ENCODE measurements at places on chromosomes 7 and 10.
A peak's percentile ranks its signal among the peaks of the same experiment; 100 is the strongest.

- DNase-seq: no peak
These were observed 146.6 kb upstream of the FRMD4A start for GRCh38 chr10:14477408-14477710.

- DNase-seq: peak; percentile 9
These were observed at the start of gene SCIN for GRCh38 chr7:12570534-12571461. Gene SCIN, plus strand, starts transcription at chr7:12570720. Its CDS starts 67 bp downstream, at chr7:12570787.

DNA sequence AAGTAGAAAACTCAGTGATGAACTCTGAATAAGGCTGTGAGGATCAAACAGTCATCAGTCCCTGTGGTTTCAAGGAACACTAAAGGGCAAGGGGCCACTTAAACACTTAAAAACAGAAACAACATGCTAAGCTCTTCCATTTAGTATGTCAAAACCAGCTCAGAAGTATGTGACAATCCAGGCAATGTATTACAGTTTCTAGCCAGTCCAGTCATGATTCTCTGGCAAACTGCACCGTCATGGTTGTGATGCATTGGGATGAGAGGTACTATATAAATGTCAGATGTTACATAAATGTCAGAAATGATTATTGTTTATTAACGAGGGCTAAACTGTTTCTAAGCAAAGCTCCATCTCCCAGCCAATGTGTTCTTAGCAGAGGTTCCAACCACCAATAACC, 4.7 kb upstream of the CREB5 start:
- no peak for DNase-seq

GRCh38 chr10:60023155-60023877, 117.0 kb upstream of the CCDC6 start:
- no peak for DNase-seq

GRCh38 chr7:4242706-4243105, 439.4 kb upstream of the FOXK1 start:
- no peak for DNase-seq

- DNase-seq: no peak
These were observed 959.4 kb downstream of the PCDH15 start for GRCh38 chr10:53841483-53842145.

DNA sequence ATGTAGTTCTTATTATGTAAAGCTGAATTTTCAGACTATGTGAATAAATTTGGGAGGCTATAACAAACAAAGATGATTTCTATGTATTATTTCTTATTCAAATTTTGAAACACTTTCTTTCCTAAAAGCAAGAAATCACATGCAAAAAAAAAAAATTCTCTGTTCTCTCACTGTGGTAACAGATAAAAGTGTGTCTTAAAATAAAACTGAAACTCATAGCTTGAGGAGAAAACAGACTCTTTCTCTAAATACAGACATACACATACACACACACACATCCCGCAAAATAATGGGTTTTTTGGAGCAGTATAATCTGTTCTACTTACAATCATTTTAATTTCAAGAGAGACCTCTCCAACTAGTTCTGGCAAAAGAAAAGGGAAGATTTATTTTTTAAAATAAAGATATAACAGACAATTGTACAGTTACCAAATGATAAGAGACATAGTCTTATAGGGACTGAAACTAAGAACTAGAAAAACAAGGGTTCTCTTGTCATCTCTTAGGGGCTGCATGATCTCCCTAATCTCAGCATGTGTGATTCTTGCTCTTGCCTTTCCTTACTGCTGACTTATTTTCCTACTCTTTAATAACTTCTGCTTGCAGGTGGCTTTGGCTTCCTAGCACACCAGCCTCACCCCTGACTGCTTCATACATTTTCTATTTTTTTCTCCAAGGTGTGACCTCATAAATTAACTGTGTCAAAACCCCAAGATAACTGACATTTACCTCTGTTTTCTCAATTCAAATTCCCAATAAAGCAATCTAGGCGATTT, 483.5 kb upstream of the POT1 start:
- DNase-seq: no peak

- DNase-seq: peak; percentile 16
These were observed 173.8 kb downstream of the TRIL start for GRCh38 chr7:28784171-28784902.

DNA sequence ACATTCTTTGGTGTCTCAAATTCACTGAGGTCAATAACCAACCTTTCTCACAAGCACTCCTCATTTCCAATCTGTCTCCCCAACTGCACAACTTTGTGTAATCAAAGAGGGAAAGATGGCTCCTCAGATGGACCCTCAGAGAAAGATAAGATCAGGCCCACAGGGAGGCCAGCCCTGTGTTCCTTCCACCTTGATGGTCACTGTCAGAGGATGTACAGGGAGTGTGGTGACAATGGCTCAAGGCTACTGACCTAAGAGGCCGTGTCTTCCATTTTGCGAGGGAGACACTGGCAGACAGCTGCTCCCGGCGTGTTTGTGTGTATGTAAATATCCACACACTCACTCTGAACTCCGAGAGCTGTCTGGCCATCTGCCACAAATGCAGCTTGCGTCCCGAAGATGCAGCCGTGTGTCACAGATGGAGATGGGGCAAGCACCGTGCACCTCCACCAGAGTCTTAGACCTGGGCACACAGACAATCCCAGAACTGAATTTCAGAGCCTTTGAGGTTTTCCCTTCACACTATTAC, 712.1 kb upstream of the NRP1 start:
- no peak for DNase-seq

- no peak for DNase-seq
These were observed 586.3 kb downstream of the CNTNAP2 start for GRCh38 chr7:146702898-146703297.

DNA sequence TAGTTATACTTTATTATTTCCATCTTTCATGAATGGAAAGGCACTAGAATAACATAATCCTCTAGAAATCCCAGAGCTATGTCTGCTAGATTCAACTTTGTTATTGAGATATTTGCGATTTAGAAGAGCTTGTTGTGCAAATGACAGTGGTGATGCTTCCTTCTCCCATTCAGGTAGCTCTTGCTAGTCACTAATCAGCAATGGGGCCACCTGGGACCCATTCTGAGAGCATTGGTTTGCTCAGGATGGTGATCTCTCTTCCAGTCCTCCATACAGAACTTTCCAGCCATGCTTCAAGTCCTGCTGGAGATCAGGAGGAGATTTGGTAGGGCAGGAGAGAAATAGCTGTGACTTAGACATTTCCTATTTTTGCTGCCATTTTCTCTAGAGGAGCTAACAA, 65.8 kb upstream of the WNT16 start:
- no peak for DNase-seq
